ENCODE measurements at places on chromosomes 13 and 19.

DNA sequence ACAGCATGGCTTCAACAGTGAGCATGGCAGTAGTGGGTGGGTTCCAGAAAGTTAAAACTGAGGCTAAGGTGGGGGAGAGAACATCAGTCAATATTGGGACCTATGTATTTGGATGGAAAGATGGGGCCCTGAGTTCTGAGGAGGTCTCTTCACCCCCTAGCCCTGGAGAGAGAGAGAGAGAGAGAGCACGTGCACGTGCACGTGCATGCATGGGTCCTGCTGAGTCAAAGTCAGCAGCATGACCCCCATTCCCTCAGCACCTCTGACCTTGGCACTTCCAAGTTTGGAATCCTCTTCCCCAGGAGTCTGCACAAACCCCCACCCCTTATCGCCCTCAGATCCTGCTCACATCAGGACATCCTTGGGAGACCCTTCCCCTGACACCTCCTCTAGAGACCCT, 32.5 kb upstream of the CEACAM1 start:
- no peak for DNase-seq

DNA sequence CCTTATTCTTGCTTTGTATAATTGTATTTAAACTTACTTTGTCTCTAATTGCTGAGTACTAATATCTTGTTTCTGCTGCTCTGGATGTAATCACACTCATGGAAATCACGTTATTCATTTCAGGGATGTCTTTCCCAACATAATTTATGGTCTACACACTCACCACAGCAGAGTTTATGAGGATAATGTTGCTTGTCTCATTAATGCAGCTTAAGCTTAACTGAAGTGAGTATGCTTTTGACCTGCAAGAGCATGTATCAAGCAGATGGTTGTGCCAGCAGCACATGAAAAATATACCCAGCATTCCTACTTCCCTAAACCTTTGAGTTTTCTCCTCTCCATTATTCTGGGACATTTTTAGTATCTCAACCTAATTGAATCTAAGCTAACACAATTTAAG, 1080.9 kb downstream of the SLITRK5 start:
- peak; percentile 8 for DNase-seq

DNA sequence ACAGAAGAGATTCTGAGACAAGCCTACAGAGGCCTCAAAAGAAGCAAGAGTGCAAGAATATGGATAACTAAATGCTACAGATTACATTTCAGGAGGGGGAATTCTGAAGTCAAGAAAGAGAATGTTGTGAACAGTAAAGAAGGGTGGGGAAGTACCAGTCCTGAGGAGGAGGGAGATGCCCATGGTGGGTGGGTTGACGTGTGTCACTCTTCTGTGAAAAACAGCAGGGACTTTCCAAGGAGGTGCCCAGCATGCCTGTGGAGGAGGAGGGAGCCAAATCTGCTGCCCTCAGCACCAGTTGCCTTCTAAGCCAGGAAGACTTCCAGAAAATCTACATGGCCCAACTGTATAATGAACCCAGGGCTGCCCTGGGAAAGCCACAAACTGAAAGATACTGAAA, 87.7 kb downstream of the SGCG start:
- DNase-seq: no peak

- DNase-seq: no peak
Measured at GRCh38 chr13:71408416-71408815, 458.6 kb downstream of the DACH1 start.

DNA sequence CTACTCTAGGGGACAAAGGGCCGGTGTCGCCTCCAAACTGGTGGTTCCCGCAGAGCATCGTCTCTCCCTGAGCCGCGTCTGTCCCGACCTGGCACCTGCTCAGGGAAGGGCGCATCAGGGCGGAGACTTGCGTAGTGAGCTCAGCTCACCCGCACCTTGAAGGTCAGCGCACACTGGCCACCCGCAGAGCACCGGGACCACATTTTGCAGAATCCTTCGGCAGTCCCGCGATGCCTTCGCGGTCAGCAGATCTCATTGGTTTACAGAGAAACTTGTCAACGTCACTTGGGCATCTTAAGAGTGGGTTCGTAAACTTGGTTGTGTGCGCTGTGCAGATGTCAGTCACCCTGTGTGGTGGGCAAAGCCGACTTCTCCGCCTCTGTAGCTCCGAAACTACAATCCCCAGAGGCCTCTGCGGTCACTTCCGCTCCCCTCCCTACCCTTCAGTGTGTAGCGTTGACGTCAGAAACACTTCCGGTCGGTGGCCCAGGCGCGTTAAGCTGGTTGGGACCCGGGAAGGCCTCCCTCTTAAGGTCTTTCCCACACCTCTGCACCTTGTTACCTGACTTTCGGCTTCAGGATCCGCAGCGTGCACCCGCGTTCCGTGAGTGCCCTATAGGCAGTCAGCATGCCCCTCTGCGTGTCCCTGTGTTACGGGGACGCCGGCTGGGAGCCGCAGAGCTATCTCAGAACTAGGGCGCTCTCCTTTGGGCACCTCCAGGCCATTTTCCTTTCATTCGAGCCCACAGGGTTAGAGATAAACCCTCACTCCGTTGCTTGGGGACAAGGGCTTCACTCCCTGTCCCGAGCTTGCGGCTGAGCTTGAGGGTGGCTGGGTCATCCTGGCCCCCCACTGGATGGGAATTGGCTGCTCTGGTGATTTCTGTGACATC, 36.5 kb upstream of the ZNF527 start:
- peak; percentile 85 for DNase-seq

- no peak for DNase-seq
Measured at GRCh38 chr19:4058693-4059452, 7.8 kb downstream of the ZBTB7A start.

GRCh38 chr19:1649706-1650649, 2.4 kb downstream of the TCF3 start:
- DNase-seq: no peak

- DNase-seq: no peak
Measured at GRCh38 chr19:39139305-39139874, 13.8 kb downstream of the PAK4 start.

GRCh38 chr13:78597602-78597932, 5.8 kb downstream of the POU4F1 start:
- DNase-seq: no peak

GRCh38 chr13:95698047-95698749, 21.3 kb downstream of the DNAJC3 start:
- no peak for DNase-seq

GRCh38 chr19:24065865-24066604, 21.0 kb upstream of the ZNF254 start:
- DNase-seq: no peak

DNA sequence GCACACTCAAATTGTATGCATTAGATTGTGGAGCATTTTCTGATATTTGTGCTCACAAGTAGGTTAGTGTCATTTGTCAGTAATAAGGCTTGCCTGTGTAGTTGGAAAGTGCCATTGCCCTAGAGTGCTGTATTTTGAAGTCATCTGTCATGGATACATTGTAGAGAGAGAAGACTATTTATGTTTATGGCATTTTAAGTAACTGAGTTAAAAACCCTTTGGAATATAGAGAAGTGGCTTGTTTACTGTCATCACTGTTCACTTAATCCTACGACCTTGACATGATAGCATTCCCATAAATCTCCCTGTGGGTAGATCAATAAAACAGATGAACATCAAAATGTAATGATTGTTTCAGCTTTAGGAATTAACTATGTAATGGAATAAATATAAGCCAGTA, 110.6 kb downstream of the MAB21L1 start:
- DNase-seq: no peak

Measured in NCI-H2081 (cell line).